ENCODE measurements at places on chromosomes 6 and 20.
A peak's percentile ranks its signal among the peaks of the same experiment; 100 is the strongest.

GRCh38 chr6:136403110-136403980 lies 113.7 kb upstream of the BCLAF1 start:
- no peak for DNase-seq

DNA sequence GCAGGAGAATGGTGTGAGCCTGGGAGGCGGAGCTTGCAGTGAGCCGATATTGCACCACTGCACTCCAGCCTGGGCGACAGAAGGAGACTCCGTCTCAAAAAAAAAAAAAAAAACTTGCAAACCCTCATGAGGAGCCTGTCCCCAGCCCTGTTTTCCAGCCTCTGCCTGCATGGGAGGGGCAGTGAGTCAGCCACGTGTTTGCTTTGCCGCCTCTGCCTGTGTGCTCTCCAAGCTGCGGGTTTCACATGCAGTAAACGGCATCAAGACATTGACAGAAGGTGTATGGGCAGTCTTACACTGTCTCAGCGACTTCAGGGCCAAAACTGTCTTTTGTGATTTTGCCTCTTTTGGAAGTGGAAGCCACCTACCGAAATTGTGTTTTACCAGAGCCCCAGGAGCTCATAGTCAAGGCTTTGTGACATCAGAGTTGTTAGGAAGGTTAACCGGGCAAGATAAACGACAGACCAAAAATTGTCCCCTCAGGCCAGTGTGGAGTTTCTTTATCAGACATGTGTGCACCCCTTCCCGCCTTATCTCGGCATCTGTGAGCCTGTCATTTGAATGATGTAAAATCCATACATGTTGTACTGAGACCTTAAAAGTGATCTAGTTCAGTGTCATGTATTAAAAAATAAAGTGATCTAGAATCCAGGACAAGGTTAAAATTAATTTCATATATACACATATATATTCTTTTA lies 52.9 kb downstream of the RPP40 start:
- DNase-seq, result no peak

DNA sequence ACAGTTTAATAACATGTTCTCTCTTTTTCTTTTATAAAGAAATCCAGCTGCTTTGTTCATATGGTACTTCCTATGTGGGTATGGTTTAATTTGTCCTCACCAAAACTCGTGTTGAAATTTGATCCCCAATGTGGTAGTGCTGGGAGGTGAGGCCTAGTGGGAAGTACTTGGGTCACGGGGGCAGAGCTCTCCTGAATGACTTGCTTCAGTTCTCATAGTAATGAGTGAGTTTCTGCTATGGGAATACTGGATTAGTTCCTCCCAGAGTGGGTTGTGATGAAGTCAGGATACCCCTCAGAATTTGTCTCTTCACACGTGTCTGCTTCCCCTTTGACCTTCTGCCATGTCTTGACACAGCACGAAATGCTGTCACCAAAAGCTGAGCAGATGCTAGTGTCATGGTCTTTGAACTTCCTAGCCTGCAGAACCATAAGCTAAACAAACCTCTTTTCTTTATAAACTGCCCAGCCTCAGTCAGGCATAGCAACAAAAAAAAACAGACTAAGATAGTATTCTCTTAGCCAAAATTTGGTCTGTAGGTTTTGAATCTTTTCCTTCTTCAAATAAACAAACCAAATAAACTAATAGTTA lies 87.8 kb upstream of the HS3ST5 start:
- no peak for DNase-seq

DNA sequence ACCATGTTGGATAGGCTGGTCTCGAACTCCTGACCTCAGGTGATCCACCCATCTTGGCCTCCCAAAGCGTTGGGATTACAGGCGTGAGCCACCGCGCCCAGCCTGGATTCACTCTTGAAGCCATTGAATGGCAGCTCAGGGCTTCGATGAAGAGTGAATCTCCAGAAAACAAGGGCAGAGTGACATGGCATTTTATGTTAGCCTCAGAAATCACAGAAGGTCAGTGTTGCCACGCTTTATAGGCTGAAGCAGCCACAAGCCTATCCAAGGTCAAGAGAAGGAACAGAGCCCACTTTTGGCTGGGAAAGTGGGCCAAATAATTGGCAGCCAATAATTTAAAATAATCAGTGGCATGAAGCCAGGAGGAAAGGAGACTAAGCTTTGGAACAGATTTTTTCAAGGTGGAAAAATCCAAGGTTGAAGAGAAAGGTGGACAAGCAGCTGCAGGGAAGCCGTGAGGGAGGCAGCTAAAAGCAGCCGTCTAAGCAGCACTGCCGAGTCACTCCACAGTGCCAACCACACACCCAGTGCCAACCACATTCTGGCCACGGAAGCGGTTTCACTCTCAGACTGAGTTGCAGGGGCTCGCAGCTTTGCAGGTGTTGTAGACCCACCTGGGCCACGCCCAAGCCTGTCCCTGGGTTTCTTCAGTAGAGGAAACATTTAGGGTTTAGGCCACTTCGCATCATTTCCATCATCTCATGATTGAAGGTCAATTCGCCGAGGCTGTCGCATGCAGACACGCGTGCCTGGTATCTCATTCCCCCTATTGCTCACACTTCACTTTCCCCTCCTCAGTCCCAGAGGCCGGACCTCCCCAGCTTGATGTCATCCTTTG lies 17.4 kb upstream of the AVP start:
- DNase-seq, result no peak

DNA sequence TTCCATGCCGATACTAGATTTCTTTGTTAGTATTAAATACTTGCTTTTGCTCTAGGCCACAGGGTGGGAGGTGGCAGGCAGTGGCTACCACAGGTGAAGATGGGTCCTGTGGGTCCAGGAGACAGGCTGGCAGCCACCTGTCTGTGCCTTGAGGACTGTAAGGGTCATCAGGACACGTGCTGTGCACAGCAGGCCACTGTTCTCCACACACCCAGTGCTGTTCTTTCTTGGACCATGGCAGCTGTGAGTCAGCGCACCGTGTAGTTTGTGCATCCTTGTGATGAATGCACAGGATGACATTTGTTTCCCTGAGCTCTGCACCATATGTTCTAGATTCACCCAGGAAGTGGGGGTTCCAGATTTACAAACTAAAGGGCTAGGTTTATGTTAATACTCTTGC lies 317.0 kb downstream of the ZFAND3 start:
- DNase-seq, result no peak

DNA sequence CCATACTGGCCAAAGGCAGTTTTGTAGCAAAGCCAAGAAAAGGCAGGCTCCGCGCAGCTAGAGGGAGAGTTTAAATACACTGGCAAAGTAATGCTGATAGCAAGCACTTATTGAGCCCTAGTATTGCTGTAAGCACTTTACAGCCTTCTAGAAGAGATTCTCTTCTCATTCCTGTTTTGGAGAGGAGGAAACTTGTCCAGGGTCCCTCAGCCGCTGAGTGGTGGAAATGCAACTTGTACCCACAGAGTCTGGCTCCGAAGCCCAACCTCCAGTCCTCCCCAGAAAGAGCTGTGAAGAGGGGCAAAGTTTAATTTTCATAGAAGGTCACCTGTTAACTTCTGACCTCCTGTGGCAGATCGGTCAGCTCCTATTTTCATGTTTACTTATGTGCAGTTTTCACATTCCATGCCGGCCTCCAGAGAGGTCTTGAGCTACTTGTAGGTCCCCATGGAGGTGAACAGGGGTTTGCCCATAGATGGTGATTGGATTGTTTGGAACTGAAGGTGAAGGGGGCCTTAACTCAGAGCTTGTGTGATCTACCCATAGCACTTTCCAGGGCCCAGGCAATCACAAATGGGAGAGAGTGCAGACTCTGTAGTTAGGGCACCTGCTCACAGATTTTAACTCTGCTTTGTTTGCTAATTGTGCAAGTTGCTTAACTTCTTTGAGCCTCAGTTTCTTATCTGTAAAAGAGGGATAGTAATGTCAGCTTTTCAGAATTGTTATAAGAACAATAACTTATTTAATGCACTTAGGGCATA lies 70.7 kb downstream of the LYRM2 start:
- DNase-seq, result peak; percentile 47

- DNase-seq, result no peak
These were observed 207.9 kb upstream of the LAMP5 start for GRCh38 chr20:9306521-9306920.

GRCh38 chr20:12229891-12230290 lies 312.2 kb downstream of the BTBD3 start:
- no peak for DNase-seq

GRCh38 chr6:70823651-70824050 lies 133.2 kb downstream of the B3GAT2 start:
- DNase-seq, result no peak

DNA sequence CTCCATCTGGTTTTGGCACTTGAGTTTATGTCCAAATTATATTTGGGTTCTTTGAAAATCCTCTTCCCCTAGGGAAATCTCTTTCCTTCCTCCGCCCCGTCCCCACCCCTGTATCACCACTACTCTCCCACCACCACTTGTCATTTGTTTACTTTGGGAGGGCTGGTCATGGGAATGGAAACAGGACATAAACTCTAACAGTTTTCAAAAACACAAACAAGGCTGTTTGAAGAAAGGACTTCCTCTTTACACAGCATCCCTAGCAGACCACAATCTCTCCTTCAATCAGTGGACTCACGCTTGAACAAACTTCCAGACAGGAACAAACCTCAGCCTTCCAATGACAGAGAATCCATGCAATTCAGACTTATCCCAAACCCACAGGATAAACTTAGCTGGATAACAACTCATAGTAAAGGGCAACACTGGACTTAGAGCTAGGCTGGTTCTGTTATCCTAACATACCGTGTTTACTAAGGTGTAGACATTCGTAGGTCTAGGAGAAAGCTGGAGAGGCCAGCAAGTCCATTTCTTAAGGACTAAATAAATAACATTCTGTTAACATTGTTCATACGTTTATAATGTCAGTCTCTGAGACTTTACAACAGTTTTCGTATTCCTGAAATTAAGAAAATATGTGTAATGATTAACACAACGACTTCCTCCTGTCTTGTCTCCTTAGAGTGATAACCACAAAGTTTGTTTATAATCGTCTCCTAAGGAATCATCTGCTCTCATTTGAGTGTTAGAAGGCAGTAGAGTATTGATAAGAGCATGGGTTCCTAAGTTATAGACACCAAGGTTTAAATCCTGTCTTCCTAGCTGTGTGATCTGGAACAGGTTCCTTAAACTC lies 44.1 kb upstream of the CTAGE9 start:
- no peak for DNase-seq
